ENCODE measurements at places on chromosomes 3 and 15.

GRCh38 chr3:186882881-186883685 is 40.6 kb downstream of the ADIPOQ start:
- DNase-seq: peak; percentile 12

DNA sequence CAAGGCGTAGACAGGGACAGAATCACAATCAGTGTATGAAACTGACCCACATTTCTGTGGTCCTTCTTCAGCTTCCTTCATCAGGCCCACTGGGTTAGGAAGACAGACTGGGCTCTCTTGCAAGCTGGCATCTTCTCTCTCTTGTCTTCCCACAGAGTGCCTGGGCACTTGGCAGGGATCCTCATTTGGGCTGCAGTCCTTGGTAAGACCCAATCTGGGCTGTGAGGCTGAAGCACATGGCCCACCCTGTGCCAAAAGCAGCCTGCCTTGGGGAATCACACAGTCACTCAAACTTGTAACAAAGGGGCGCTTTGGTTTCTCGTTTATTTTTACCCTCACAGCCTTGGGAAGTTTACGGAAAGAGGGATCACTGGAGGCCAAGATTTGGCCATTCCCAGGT is 8.2 kb upstream of the EPHB3 start:
- no peak for DNase-seq

- peak; percentile 92 for DNase-seq
Observed at GRCh38 chr15:99452728-99453636, 112.8 kb upstream of the MEF2A start.

- no peak for DNase-seq
Observed at GRCh38 chr3:3189961-3190360, 10.5 kb upstream of the CRBN start.

DNA sequence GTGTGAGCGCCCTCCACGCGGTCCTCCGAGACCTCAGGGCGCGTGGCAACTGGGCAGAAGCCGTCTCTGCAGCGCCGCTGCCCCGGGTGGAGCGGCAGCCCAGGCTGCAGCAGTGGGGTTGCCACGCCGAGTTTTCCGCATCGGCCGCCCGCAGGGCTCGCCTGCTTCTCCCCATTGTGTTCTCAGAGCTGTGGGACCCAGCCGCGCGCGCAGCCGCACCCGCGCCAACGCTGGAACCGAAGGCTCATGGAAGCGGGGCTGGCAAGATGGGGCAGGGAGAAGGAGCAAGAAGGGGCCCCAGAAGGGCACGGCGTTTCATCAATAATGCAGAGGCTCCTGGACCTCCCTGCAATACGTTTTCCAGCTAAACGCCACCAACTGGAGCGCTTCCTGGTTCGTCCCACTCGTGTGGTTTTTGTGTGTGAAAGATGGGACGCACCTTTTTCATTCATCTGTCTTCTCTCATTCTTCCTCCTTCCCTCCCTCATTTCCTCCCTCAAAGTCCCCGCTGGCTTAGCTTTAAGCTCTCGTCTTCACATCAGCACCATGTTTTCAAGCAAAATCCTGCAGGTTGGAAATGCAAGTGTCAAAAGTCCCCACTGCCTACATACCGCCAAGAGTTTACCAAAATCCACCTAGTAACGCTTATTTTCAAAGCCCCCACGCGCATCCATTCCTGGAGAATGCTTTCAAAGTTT is 1.2 kb downstream of the ROBO1 start:
- no peak for DNase-seq

DNA sequence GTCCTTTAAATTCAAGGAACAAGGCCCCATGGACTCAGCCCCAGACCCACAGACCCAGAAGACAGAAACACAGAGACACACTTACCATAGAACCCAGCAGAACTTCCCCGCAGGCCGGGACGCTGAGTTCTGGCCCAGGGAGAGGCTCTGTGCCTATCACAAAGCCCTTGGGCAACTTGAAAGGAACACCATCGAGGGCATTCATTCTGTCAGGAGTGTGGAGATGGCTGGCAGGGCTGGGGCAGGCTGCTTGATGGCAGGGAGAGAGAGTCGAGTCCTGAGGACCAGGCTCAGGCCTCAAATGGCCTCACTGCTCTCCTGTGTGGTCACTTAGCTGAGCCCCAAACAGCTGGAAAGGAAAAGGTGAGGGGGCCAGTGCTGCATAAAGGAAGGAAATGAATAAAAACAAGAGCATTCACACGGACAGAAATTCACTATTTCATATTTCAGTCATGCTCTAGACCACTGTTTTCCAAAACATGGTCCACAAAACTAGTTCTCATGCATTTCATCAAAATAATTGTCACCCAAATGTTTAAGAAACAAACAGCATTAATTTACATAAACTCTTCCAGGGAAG is 8.9 kb downstream of the UBAP1L start:
- no peak for DNase-seq

- no peak for DNase-seq
Observed at GRCh38 chr3:4804161-4805058, 174.8 kb upstream of the BHLHE40 start.

DNA sequence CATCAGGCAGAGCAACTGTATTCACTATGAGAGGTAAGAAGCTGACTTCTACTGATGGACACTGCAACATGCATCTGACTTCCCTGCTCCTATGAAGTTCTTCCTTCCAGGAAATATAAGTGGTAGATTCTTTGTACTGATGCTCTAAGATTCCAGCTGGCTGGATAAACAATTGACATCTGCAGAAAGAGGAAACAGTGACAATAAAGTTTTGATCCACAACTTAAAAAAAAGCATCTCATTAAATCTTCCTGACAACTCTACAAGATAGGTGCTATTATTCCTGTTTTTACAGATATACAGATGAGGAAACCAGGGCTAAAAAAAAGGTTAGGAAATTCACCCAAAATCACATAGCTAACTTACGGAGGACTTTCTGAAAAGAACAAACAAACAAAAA is 142.8 kb downstream of the VPS13C start:
- DNase-seq: no peak

GRCh38 chr3:107987036-107987939 is 103.5 kb downstream of the CD47 start:
- DNase-seq: peak; percentile 88

DNA sequence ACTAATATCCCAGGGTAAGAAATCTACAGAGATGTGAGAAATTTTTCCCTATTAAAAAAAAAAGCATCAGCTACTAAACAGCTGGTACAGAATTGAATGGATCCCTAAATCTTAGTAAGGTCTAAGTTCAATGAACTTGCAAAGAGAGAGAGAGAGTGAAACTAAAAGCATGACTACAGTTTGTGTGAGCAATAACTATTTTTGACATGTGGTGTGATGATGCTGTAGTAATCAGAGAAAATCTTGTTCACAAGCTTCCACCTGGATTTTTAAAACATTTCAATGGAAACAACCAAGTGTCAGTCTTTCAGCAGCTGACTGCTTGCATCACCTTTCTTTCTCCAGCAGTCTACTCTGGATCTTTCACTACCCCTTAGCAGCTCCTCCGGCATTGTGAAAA is 45.2 kb upstream of the ABI3BP start:
- no peak for DNase-seq

DNA sequence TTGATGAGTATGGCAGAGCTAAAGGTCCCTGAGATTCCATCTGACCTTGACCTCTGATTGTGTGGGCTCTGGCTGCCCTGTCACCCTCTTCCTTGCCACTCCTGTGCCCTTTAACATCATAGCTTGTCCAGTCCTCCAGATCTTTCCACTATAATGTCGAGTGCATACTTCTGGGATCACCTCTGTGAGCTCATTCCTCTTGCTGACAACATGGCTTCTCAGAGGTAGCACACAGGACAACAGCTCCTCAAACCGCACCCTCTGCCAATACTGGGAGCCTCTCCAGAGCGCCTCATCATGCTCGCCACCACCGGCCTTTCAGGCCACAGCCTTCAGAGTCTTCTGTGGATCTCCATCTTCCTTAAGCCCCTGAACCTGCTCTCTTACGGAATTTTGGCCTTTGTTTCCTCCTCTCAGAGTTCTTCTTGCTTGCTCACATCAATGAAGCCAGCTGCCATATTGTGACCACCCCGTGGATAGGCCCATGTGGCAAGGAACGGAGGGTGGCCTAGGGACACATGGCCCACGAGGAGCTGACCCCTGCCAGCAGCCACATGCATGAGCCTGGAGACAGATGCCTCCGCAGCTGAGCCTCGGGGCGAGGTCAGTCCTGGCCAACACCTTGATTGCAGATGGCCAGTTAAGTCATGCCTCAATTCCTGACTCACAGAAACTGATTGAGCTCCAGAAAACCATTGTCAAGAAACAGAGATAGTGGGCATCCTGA is 31.1 kb downstream of the PLA2G4D start:
- DNase-seq: no peak

- DNase-seq: no peak
Observed at GRCh38 chr3:130895690-130896488, 2.0 kb downstream of the ATP2C1 start.

- DNase-seq: no peak
Observed at GRCh38 chr3:172100482-172100881, 61.1 kb downstream of the FNDC3B start.

GRCh38 chr3:140316868-140317400 is 360.9 kb upstream of the TRIM42 start:
- DNase-seq: no peak

- no peak for DNase-seq
Observed at GRCh38 chr3:87269723-87270122, 6.7 kb downstream of the POU1F1 start.

- DNase-seq: no peak
Observed at GRCh38 chr15:29086001-29086400, 183.6 kb downstream of the NSMCE3 start.

GRCh38 chr3:41050144-41050543 is 149.2 kb upstream of the CTNNB1 start:
- no peak for DNase-seq

DNA sequence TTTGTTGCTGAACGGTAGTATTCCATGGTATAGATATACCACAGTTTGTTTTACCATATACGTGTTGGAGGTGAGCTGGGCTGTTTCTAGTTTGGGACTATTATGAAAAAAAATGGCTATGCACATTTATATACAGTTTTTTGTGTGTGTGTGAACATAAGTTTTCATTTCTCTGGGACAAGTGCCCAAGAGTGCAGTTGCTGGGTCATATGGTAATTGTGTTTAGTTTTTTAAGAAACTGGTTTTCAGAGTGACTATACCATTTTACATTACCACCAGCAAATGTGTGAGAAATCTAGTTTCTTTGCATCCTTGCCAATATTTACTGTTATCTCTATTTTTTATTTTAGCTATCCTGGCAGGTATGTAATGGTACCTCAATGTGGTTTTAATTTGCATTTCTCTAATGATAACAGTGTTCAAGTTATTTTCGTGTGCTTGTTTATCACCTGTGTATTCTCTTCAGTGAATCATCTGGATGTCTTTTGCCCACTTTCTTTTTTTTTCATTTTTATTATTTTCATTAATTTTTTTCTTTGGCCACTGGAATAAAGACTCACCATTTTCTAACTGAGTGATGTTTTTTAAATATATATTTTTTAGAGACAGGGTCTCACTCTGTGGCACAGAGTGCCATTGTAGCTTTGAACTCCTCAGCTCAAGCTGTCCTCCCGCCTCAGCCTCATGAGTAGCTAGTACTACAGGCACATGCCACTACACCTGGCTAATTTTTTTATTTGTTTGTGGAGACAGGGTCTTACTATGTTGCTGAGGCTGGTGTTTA is 75.3 kb downstream of the ZNF609 start:
- no peak for DNase-seq

GRCh38 chr15:58039079-58040035 is 26.2 kb downstream of the ALDH1A2 start:
- DNase-seq: no peak

DNA sequence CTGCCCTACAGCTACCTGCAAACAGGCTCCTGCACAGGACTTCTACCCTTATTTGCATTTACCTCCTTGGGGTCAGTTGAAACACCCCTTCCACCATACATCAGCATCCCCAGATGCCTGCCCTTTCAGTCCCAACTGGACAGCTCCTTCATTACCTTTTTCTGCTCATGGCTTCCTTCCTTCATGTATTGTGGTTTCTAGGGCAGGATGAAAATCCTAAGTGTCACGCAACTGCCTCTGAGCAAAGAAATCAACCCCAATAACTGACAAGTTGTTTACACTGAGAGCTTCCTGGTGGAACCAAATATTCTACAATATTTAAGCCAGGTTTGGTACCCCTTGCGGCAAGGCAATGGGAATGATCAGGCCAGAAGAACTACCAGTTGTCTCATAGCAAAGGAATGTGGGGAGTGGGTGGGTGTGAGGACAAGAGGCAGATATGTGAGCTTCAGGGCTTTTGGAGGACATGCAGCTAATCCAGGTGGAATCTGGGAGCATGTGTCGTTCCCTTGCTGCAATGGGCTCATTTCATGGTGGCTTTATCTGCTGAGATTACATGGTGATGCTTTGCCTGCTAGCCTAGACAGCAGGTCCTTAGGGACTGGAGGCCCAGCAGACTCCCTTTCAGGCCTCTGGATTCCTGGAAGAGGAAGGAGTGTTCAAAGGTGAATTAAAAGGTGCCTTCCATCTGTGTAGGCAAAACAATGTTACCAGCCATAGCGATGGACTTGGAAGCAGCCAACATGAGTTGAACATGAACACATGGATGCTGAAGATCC is 34.9 kb downstream of the PPCDC start:
- DNase-seq: peak; percentile 22

DNA sequence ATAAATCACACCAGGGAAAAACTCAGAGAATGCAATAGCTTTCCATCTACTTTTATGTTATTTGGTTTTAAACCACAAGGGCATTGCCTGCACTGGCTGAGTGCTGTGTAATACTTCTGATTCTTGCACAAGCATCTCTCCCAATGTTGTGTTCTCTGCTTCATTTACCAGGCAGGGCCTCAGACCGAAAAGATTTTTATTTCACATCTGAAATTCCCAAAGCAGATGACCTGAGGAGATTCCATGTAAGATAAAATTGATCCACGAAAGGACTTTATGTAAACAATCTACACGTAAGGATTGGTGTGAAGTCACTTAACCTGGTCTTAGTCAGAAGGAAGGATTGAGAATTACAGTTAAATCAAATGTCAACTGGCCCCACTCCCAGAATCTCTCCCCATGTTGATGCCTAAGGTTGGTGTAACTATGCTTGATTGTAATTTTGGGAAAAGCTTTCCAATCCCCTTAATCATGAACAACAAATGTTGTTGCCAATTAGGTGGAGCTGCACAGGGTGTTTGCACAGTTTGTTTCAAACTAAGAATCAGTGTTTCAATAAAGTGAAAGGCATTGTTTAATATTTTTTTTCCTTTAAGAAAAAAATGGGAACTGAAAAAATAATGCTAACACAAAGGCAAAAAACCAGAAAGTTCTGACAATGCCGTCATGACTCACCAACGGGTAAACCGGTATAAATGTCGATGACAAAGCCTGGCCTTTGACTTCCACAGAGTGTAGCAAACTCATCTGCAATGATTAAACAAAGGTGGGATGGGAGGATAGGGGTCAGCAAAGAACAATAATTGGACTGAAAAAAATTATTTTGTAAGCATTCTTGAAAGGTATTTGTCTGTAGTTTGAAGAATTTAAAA is 128.6 kb downstream of the DUT start:
- DNase-seq: peak; percentile 46

- no peak for DNase-seq
Observed at GRCh38 chr3:52254608-52255007, 9.0 kb downstream of the PPM1M start.

- DNase-seq: no peak
Observed at GRCh38 chr15:79084308-79084968, 6.1 kb downstream of the RASGRF1 start.

- DNase-seq: no peak
Observed at GRCh38 chr3:18027161-18027939, 284.9 kb upstream of the TBC1D5 start.

- DNase-seq: no peak
Observed at GRCh38 chr15:88628018-88628654, 7.0 kb downstream of the AEN start.
